HFF-Myc (cell line): ENCODE measurements at places on chromosomes 4 and X.

GRCh38 chr4:97868097-97868496, 275.2 kb downstream of the STPG2 start:
- no peak for DNase-seq

- no peak for DNase-seq
These were observed 15.9 kb downstream of the SEPTIN6 start for GRCh38 chrX:119676949-119677653.

DNA sequence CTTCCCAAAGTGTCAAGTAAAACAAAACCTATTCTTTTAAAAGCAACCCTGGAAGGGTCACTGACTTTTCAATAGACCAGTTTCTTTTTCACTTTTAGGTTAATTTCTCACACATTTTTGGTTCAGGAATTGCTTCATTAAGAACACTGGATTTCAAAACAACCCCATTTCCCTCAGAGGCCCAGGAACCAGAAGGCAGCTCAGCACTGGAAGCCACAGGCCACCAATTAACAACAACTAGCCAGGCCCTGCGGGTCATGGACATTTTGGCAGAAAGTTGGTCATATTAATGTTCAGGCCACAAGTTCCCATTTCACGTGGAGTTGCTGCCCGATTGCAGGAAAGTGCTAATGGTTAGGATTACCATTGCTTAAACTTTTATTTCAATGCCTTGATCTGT, 39.8 kb downstream of the HAND2 start:
- DNase-seq, result no peak

GRCh38 chr4:102761906-102762305, 1.1 kb upstream of the MANBA start:
- no peak for DNase-seq

DNA sequence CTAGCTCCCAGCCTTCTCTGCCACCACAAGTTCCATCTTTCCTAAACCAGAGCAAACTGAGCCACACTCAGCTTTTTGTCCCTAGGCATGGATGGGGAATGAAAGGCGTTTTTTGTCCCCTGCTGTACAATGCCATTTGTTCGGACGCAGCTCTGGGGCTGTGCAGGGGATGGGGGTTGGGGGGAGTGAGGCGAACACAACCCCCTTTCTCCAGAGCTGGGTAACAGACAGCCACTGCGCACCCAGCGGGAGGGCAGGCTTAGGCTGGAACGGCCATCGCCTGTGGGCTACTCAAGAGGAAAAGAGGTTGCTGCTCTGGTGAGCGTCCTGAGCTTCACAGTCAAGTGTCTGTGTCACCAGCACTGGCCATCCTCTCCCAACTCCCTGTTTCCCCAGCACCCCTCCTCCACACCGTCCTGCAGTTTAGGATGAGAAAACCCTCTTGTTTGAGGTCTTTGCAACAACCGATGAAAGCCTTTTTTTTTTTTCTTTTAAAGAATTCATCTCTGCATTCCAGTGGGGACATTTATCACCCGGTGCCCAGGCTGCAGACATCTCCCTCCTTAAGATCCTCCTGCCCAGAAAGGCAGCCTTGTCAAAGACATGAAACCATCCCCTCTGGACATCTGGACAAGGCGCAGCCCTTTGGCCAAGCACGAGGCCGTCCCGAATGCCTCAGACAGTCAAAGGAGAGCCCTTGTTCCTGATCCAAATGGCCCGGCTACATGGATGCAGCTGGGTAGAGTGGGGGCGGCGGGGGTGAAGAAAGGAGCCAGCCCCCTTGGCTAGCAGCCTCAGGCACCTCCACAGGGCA, 419.6 kb downstream of the BCOR start:
- DNase-seq, result no peak

GRCh38 chr4:175309041-175309440, 390.9 kb downstream of the ADAM29 start:
- DNase-seq, result no peak

DNA sequence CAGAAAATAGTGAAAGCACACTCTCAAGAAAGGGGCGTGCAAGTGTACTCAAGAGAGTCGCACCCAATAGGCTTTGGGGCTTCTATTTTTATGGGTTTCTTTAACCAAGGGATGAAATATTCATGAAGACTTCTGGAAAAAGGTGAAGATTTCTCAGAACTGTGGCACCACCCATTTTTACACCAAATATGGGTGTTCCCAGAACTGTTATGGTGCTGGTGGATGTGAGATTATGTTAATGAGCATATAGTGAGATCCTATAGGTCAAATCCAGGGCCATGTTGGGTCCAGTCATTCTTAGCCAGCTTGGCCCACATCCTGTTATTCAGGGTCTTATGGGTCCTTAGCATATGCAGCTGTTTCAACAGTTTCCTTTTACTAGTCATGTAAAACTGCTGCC, 61.0 kb upstream of the SMIM10 start:
- no peak for DNase-seq

- DNase-seq, result no peak
These were observed 217.9 kb upstream of the KLHL4 start for GRCh38 chrX:87299563-87300160.
